Fibroblast of skin of scalp (primary cell): ENCODE measurements at places on chromosomes 6 and 20.

DNA sequence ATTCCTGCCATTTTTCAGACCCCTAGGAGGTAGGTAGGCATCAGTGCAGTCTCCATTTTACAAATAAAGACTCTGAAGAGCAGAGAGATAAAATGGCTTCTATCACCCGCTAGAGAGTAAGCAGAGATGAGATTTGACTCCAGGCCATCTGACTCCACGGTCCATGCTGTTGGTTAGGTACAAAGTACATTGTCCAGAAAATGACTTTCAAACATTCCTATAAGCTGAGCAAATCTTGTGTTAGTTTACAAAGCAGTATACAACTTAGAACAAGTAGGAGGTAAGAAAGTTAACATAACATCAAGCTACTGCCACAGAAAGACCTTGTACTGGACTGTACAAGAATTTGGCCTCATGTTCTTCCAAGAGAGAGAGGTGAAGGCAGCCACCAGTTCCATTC lies 14.9 kb downstream of the BTN1A1 start:
- DNase-seq, result no peak

DNA sequence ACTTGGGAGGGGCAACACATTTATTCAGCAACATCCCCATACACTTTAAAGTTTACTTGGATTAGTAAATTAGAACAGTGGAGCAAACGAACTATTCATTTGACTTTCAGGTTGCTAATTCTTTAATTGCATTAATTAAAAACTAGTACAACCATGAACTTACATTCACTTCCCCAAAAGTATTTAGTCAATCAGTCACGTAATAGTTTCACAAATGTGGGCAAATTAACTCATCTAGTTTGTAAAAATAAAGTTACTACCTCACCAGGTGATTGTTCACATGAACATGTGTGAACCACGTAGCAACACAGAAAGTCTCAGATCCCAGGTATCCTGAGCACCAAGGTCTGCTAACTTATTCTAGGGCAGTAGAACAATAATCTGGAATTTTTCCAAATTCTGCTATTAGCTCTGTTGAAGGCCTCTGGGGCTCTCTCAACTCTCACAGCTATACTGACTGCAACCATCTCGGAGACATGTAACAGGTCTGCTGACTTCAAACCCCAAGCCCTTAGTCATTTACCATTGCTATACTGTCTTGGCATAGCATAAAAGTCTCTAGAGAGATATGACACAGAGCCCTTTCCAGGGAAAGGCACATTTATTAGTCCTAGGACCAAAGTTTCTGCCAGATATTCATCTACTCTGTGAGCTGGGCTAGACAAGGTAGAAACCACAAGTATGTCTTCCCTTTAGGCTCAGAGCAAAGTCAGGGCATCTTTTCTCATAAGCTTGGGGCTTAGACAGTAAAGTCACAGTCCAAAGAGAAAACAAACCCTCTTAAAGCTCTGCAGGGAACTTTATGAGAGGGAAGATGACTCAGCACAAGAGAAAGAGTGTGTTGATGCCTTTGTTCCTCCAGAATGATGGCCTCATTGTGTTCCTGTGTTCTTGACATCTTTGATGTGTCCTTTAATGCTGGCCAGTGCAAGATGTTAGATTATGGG lies 50.9 kb upstream of the CCDC28A start:
- DNase-seq, result peak; percentile 81

DNA sequence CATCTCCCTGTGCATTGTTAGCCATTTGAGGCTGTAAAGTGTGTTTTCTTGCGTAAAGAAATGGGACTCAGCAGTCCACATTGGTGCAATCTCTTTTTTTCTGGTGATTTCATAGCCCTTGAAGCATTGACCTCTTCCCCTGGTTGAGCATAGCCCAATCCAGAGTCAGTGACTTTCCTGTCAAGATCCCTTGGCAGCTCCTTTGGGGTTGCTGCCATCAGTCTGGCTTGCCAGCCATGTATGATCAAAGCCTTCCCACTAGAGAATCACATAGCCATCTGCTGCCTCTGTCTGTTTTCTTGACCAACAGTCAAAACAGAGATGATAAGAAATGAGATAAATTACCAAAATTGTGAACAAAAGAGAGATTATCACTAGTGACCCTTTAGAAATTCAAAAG lies 19.6 kb downstream of the HLA-A start:
- DNase-seq, result no peak

DNA sequence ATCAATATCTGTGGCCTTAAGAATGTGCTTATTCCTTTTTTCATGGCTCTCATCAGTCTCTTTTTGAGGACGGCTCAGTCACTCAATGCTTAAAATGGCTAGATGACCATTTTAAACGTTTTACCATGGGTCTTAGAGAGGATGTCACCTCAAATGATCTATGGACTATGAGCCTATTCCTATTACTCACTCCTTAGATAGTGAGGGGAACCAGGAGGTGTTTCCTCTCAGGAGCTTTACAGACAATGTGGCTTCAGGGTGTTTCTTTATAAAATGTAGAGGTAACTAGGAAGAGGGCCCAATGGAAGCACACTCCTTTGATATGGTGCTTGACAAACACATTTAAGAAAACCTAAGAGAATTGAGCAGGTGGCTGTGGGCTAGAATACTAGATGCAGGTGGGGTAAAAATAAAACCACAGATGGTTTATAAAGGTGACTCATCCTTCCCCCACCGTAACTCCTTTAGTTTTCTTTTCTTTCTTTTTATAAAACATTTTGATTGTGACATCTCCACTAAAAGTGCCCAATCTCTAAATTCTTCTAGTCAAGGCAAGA lies 1.5 kb upstream of the TMEM200A start:
- DNase-seq, result no peak

DNA sequence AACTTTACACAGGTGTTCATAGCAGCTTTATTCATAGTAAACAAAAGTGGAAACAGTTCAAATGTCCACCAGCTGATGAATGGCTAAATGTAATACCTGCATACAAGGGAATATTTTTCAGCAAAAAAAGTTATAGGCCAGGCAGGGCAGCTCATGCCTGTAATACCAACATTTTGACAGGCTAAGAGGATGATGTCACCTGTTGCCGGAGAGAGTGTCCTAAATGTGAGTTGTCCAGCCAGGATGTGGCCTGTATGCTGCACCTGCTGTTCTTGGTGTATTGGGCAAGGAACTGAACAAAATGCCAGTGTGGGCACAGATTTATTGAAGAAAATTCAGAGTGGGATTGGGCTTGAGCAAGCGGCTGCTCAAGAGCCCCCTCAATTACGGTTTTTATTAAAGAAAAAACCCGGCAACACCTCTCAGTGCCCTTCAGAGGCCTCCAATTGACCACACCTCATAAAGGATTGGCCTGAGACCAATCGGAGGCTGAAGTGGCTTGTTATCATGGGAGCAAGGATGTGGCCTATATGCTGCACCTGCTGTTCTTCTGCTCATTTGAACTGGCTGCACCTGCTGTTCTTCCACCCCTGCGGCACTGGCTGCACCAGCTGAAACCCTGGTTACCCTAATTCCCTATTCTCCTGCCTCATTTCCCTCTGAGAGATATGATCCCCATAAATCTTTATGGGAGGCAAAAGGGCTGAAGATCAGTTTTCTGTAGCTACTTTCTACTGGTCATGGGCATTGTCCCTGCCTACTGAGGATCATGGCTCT lies 164.3 kb upstream of the PROKR2 start:
- no peak for DNase-seq
